ENCODE measurements at places on chromosomes 1 and 21.

DNA sequence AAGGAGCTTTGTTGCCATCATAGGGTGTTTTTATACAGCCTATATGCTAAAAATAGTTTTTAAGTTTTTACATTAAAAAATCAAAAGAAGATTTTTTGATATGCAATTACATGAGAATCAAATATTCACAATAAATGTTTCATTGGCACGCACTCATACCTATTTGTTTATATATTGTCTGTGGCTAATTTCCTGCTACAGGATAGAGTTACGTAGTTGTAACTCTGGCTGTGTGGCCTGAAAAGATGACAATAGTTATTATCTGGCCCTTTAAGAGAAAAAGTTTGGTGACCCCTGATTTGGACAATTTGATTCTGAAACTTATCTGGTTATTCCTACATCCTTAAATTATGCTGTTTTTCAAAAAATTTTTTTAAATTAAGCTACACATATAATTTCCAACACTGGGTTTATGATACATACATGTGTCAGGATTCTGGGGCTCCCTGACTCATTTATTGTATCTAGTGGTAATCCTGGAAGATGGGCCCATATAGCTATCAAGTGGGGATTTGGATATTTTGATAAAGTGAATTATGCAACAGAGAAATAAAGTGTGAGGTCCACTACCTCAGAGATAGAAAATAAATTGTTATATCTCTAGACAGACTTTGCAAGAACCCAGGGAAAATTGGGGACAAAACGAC lies 370.2 kb upstream of the LYPLAL1 start:
- no peak for DNase-seq

DNA sequence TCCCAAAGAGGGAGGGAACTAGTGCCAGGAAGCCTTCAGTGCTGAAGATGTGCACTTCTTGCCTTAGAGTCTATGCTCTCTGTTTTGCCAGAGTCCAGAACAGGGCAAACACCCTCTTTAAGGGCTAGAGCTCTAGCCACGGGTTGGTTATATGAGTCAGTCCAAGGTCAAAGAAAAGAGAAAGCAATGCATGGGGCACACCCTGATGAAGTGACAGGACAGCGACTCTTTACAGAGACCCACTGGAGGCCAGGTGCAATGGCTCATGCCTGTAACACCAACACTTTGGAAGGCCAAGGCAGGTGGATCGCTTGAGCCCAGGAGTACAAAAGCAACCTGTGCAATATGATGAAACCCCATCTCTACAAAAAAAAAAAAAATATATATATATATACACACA lies 86.1 kb downstream of the TGFBR3 start:
- DNase-seq: no peak

DNA sequence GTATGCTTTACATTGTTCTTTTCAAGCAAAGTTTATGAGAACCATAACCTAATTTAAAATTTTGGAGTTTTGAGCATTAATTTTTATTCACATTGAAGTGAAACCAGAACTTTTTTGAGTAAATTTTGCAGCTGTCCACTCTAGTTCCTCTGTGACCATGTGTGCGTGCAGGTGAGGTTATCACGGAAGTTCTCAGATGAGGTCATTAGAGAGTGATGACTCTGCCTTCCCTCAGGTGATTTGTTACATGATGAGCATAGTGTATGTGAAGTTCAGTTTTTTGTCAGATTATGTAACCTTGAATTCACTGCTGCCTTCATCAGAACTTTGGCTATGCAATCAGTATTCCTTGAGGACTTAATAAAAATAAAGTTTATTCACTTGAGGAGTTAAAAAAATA lies 828.2 kb downstream of the ADGRL2 start:
- no peak for DNase-seq

GRCh38 chr1:56173736-56174135 lies 405.6 kb downstream of the PLPP3 start:
- no peak for DNase-seq

GRCh38 chr21:15001857-15002606 lies 62.8 kb downstream of the NRIP1 start:
- no peak for DNase-seq

- no peak for DNase-seq
Observed at GRCh38 chr1:195462646-195463045, 1145.6 kb downstream of the KCNT2 start.

GRCh38 chr1:232101231-232101630 lies 474.6 kb downstream of the DISC1 start:
- no peak for DNase-seq

DNA sequence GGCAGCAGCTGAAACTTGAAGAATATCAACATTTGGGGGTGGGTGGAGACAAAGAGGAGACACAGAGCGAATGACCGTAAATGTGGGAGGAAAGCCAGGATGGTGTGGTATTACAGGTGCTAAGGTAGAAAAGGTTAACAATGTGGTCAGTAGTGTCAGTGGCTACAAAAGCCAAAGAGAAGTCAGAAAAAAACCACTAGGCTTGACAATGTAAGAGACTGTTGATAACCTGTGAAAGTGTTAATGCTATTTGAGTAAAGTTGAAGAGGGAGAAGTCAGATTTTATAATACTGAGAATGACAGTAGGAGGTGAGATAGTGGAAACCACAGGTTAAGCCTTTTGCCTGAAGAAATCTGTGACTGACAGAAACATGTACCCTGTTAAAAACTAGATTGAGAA lies 120.8 kb downstream of the CLEC20A start:
- no peak for DNase-seq

All from activated T-cell treated with anti-CD3 and anti-CD28 coated beads, Interleukin-2, amount 50 U/mL, for 48 hours (primary cell).